HS-27A (cell line): ENCODE measurements at places on chromosomes 13 and 19.

GRCh38 chr19:42596391-42597072 lies 1.8 kb upstream of the CEACAM8 start:
- DNase-seq, result no peak

DNA sequence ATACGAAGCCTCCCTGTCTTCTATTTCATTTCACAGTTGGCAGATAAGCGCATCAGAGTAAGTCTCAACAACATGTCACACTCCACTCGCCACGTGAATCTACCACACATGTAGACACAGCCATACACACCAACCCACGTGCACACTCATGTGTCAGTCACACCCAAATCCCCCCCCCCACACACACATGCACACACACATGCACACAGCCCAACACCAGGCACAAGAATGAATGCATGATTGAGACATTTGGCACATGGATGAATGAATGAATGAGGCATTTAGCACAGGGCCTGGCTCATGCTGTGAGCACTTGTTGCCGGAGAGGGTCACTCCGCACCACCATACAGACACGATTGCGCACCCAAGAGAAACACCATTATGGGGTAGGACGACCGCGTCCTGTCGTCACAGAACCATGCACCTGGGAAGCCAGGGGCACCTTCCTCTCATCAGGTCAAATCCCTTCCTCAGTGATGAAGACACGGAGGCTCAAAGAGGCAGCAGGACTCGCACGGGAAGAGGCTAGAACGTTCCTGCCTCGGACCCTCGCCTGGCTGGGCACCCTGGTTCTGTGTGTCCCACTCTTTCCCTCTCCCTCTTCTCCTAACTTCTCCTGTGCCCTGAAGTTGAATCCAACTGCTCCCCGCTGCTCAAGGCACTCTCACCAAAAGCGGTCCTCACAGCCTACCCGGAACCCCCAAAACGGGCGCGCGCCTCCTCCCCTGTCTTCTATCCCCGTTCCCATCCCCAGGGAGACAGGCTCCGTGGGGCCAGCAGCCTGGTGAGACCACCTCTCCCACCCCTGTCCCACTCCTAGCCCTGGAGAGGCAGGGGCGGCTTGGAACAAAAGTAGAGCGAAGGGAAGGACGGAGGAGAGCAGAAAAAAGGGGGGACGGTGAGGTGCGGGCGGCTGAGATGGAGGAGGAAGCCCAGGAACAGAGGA lies 1.3 kb downstream of the MEIS3 start:
- DNase-seq, result no peak

GRCh38 chr13:71417205-71417604 lies 449.8 kb downstream of the DACH1 start:
- DNase-seq, result no peak

DNA sequence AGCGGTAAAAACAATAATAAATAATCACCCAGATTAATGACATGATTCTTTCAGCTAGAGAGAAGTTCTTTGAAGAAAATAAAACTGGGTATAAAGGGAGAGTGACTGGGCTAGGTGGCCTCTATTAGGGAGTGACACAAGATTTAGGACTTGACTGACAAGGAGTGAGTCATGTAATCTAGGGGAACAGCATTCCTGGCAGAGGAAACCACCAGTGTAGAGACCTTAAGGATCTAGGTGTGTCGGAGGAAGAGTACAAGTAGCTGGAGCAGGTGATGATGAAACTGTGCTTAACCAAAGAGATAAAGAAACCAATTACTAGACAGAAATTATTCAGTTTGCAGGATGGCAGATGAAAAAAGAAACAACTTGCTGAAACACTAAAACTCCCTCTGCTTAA lies 248.0 kb downstream of the RFC3 start:
- no peak for DNase-seq

DNA sequence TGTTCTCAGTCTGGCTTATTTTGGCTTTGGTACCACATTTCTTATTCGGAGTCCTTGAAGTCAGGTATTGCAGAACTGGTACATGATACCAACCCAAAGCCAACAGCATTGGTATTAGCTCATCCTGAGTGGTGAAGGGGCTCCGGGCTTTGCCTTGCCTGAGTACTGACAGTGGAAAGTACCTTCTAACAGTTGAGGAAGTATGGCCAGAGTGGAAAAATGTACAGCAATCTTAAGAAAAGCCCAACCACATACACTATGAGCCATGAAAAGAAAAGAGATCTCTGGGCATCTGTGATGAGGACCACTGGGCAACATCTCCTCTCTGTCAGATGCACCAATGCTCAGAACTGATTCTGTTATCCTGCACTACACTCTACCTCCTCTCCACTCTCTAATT lies 8.3 kb downstream of the LCP1 start:
- DNase-seq, result no peak

GRCh38 chr13:77359171-77359570 lies 32.3 kb upstream of the MYCBP2 start:
- DNase-seq, result no peak

- DNase-seq, result no peak
These were observed 34.9 kb downstream of the RXFP2 start for GRCh38 chr13:31774186-31774750.

- DNase-seq, result no peak
These were observed 10.3 kb upstream of the GARIN5A start for GRCh38 chr19:50486823-50487515.

DNA sequence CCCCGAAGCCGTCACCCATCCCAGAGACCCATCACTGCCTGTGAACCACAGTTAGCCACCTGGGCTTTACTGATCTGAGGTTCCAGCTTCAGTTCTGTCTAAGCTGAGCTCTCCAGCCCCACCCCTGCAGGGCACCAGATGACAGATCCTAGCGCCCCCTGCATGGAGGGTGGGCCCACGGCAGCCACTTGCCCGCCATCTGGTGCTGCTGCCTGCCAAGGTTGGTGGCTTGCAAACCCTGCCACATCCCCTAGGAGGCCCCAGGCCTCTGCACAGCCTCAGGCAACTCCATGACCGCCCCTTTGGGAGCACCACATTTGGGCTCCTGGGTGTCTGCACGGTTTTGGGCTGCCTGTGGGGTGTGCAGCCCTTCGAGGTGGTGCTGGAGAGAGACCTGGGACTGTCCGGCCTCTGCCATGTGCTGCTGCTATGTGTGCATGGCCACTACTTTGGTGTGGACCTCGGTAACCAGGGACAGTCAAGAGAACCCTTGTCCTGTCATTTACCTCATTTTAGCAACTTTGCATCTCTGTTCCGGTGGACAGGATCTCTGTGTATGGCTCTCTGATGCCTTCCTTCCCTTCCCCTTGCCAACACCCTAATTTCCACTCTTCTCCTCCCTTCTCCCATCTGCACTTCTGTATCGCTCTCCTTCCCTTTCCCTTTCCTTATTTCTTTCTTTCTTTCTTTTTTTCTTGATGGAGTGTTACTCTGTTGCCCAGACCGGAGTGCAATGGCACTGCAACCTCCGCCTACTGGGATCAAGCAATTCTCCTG lies 17.4 kb upstream of the SDHAF1 start:
- no peak for DNase-seq

DNA sequence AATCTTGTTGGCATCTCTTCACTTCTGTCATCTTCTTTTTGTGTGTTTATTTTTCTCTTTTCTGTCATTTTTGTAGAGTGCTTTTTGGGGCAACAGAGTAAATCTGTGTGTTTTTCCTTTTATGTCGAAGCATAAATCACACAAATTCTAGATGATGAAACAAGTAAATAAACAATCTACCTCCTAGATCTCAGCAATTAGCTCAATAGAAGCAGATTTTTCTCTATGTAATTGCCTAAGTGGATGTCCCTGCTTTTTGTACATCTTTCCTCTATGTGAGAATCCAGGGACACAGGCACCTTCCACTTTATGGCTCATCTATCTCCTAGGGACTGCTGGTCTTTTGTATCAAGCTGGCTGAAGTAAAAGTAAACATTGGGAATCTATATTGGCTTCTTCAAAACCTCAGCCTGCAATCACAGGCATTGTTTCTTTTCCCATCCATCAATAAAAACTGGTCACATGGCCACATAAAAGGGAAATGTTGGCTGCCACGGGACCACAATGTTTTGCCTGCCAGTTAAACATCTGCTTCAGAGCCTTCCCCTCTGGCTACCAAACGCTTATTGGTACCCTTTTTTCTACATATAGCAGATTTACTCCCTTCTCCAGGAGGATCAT lies 323.8 kb downstream of the LMO7 start:
- DNase-seq, result no peak

DNA sequence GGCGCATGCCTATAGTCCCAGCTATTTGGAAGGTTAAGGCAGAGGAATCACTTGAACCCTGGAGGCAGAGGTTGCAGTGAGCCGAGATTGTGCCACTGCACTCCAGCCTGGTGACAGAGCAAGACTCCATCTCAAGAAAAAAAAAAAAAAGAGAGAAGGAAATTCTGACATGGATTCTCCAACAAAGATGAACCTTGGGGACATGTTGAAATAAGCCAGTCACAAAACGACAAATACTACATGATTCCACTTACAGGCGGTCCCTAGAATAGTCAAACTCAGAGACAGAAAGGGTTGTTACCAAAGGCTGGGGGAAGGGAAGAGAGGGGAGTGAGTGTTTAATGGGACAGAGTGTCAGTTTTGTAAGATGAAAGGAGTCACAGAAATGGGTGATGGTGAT lies 66.4 kb downstream of the F2RL3 start:
- DNase-seq, result no peak

GRCh38 chr13:28830580-28830979 lies 10.4 kb downstream of the MTUS2 start:
- DNase-seq, result no peak

DNA sequence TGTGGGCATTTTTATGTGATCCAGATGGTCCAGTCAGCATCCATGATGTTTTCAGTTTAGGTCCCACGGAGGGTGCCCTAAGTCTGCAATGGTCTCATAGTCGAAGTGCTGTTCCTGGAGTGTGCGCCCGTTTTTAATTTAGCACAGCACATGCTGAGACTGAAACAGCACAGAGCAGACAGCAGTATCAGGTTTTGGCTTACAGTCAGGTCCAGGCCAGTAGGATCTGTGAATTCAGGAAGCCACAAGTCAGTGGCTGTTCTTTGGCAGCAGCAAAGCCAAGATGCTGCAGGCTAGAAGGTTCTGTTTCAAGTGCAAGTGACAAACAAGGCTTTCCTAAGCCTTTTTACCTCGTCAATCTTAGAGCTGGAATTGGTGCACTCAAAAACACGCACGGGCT lies 18.3 kb downstream of the FBXO27 start:
- no peak for DNase-seq

DNA sequence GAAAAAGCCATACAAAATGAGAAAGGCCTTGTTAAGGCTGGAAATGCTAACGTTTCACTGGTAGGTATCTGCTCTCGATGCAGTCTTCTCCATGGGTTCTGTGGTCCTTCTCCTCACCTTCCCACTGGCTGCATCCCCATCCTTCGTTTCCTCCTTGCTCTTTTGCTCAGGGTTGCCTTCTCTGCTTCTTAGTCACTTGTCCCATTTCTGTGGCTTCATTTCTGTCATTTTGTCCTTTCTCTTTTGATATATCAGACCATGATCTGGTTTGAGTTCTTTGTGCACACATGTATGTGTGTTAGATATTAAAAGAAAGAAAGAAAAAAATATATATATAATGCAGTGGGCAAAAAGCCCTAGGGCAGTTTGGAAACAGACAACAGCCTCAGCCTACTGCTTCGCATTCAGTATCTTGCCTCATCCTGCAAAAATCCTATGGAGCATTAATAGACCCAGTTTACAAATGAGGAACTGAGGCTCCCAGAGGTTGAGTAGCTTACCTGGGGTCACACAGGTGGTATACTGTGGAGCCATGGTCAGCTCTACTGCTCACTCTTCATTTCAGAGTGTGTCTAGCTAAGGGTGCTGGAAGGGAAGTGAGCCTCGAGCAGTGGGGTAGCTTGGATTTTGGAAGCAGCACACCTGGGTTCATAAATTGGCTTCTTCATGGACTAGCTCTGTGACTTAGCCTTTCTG lies 57.6 kb upstream of the MEDAG start:
- DNase-seq, result no peak

DNA sequence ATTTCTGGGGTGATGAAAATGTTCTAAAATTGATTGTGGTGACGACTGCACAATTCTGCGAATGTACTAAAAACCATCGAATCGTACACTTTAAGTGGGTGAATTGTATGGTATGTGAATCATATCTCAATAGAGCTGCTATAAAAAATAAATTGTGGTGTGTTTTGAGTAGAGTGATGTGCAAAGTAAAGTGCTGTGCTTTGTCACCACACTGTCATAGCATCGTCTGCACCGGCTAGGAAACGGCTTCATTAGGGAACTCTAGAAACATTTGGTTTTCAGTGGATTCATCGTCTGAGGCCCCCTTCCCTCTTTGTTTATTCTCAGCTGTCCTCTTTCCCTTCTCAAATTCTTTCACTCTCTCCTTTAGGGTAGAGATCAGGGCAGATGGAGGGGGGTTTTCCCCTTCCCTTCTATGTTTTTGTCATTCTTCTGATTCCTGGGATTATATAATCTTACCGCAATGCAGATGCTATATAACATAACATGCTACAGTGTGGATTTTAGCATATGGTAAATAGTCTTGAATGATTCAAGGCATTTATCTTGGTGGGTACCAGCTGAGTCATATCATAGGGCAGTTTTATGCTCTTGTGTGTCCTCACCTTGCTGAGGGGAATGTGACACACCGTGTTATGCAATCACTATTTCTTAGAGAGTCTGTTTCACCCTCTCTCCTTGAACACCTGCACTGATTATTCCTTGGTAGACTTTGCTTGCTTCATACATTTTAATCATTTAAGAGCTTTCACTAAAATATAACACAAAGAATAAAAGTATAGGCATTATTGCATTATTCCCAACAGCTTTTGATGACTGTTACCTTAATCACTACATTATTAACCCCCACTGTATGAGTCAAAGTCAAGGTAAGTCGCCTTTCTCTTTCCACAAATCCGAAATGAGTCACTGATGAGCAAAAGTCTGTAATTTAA lies 239.4 kb downstream of the DCLK1 start:
- DNase-seq, result peak; percentile 2

GRCh38 chr19:1861599-1862031 lies 1.8 kb downstream of the KLF16 start:
- no peak for DNase-seq

DNA sequence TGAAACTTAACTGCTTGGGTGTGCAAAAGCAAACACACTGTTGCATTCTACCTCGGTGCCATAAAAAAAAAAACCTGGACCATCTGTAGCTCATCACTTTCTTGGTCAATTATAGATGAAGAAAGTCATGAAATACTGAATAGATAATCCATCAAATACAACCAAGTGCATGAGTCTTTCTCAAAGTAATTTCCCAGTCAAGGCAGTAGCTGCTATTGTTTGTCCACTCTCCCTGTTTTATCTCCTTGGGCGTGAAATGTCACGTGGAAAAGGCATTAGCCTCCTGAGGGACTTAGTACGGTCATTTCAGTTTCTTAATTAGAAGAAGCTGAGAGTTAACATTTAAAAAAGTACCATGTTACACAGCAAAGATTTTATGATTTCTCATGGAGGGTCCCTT lies 1697.9 kb downstream of the PCDH9 start:
- no peak for DNase-seq

- DNase-seq, result no peak
These were observed 321.7 kb downstream of the DCT start for GRCh38 chr13:94157705-94158218.

DNA sequence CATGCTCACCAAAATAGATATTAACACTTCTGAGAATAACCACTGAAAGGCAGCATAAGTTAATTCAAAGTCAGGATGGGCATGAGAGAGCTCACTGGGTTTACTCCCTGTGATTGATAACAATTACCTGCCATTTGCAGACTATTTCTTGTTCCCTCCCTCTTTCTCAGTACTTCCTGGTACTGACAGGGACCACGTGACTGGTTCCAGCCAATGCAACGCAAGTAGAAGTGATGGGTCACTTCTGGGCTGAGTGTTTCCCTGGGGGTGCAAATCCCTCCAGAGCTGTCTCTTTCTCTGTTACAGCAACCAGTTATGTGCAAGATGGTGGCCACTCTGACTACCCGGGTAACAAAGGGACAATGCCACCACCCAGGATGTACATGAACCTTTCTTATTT lies 118.8 kb downstream of the EFNB2 start:
- DNase-seq, result no peak

GRCh38 chr13:108985166-108985565 lies 355.8 kb downstream of the MYO16 start:
- no peak for DNase-seq
